ENCODE measurements at places on chromosomes 2 and 18. TPM values are rescaled to one million over a fixed set of nuclear protein-coding genes. Genes with fewer than 3 reads are reported as not detected.

The GCKR gene
- total RNA-seq = 4.5 TPM

The KCNIP3 gene
- total RNA-seq = 2.9 TPM

The KHK gene
- total RNA-seq = 1.7 TPM

The HOXD4 gene
- total RNA-seq = not detected

The CD8B2 gene
- total RNA-seq = not detected

The KLHL14 gene
- total RNA-seq = not detected

The DNER gene
- total RNA-seq = not detected

The ANKRD36C gene
- 94.5 TPM for total RNA-seq

The GAREM1 gene
- total RNA-seq = 5.5 TPM

The OSR1 gene
- total RNA-seq = 117 TPM

The DAPL1 gene
- total RNA-seq = not detected

The ESCO1 gene
- total RNA-seq = 15.6 TPM

The TTLL4 gene
- 14.2 TPM for total RNA-seq

The SMAD7 gene
- 27.2 TPM for total RNA-seq

DNA sequence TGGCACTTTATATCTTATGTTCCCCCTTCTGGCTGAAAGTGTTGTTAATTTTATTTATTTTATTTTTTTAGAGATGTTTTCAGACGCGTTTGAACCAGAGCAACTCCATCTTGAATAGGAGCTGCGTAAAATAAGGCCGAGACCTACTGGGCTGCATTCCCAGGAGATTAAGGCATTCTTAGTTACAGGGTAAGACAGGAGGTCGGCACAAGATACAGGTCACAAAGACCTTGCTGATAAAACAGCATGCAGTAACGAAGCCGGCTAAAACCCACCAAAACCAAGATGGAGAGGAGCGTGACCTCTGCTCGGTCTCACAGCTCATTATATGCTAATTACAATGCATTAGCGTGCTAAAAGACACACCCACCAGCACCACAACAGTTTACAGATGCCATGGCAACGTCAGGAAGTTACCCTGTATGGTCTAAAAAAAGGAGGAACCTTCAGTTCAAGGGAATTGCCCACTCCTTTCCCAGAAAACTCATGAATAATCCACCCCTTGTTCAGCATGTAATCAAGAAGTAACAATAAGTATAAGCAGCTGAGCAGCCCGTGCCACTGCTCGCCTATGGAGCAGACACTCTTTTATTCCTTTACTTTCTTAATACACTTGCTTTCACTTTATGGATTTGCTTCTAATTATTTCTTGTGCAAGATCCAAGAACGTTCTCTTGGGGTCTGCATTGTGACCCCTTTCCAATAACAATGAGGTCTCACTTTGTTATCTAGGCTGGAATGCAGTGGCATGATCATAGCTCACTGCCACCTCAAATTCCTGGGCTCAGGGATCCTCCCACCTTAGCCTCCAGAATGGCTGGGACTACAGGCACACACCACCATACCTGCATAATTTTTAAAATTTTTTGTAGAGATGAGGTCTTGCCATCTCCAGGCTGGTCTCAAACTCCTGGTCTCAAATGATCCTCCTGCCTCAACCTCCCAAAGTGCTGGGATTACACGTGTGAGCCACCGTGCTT lies 55.9 kb downstream of the CACNB4 start:
- no peak for DNase-seq

- DNase-seq = peak; percentile 48
Measured at GRCh38 chr2:37794717-37795116, 123.3 kb upstream of the CDC42EP3 start.

- no peak for DNase-seq
Measured at GRCh38 chr2:175282886-175283285, 101.4 kb upstream of the ATP5MC3 start.

GRCh38 chr2:112658839-112659667 lies 13.3 kb downstream of the SLC20A1 start:
- no peak for DNase-seq

- DNase-seq = no peak
Measured at GRCh38 chr2:5845798-5846330, 153.7 kb downstream of the SOX11 start.

DNA sequence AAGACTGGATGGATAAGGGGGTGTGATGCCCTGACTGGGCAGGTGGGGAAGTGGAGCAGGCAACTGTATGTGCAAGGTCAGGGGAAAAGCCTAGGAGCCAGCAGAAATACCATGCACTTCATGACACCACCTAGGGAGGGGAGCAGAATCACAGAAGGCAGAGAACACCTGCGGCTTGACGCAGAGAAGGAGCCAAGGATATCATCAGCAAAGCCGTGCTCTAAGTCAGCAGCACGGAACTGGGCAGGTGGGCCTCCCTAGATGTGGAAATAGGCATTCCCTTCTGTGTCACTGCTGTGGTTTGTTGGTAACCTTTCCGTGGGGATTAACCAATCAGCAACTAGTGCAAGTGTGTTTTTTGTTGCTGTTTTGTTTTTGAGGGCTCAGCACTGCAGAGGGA lies 41.3 kb downstream of the HDLBP start:
- no peak for DNase-seq

DNA sequence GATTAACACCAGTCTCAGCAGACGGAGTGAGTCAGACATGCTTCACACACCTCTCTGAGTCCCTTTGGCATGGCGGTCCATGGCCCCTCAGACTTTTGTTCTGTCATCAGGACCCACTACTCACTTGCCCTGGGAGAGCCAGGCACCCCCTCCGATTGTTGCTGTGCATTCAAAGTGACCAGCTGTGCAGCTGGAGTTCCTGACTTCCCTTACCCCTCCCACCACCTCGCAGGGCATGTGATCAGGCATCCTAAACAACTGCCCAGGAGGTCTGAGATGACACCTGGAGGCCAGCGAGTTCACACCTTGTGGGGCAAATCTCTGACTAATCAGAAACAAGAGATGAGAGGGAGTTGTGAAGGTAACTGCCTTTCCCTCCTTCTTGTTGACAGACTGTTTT lies 35.3 kb upstream of the HDAC4 start:
- DNase-seq = no peak

DNA sequence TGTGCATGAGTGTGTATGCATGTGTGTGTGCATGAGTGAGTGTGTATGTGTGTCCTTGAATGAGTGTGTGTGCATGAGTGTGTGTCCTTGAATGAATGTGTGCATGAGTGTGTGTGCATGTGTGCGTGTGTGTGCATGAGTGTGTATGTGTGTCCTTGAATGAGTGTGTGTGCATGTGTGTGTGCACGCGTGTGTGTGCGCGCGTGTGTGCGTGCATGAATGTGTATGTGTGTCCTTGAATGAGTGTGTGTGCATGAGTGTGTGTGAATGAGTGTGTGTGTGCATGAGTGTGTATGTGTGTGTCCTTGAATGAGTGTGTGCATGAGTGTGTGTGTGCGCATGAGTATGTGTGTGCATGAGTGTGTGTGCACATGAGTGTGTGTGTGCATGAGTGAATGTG lies 271.9 kb downstream of the RNF144A start:
- no peak for DNase-seq

DNA sequence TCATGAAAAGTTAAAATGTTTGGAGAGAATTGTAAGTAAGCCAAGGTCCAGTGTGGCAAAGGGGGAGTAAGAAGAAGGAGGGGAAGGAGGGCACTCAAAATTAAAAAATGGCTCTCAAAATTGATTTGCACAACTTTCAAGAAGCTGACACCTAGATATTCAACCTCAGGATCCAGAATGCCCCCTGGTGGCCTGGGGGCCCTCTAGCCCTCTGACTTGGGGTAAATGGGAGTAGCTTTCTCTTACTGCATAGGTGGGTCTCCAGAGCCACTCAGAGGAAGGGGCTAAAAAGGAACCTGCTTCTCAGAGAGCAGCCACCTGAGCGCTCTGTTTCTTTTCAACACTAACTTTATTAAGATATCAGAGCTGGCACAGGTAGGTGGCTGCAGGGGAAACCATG lies 968.5 kb downstream of the BCL11A start:
- no peak for DNase-seq

DNA sequence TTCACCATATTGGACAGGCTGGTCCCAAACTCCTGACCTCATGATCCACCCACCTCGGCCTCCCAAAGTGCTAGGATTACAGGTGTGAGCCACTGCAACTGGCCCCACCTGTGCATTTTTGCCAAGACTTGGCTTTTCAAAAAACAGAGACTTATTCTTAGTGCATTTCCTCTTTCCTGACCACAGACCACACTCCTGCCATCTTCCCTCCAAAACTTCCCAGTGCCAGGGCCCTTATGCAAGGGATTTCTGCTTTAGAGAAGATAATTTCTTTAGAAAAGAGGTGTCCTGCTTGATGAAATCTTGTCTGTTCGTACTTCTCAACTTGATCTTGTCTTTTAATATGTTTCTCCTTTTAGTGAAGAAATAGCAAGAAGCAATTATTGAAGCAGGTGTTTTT lies 98.8 kb upstream of the ZNF516 start:
- no peak for DNase-seq

DNA sequence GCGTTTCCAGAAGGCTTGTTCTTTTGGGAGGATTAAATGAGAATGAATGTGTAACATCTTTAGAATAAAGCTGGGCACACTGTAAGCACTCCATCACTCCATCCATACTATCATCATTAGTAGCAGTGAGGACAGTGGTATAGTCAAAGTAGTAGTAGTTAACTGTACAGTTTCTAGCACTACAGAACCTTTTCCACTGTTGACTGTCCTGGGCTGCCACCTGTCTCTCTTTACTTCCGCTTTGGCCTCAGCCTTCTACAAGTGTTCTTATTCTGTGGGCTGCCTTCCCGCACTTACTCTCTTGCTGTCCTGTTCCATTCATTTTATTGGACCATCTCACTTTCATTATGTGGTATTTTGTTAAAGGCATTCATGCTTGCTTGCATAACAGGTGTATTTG lies 3.3 kb downstream of the SLC9A2 start:
- no peak for DNase-seq

DNA sequence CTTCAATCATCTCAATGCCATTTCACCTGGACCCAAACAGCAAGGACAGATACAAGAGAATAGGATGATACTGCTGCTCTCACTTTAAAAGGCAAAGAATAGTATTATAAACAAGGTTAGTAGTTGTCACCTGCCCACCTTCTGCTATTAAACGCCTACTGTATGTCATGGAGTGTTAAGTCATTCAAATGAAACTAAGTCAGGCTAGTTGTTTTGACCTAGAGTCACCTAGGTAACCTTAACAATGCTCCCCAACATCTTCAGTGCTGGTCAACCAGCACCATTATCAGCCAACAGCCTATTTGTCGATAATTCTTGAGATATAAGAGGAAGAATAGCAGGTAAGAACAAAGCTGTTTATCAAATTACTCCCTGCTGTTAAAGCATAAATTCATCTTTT lies 39.2 kb downstream of the TRIP12 start:
- no peak for DNase-seq

- peak; percentile 88 for DNase-seq
Measured at GRCh38 chr2:69643602-69644505, at the start of gene AAK1. Gene AAK1, minus strand, starts transcription at chr2:69643739. Its CDS starts 699 bp downstream, at chr2:69643040.

GRCh38 chr2:9441556-9441955 lies 18.1 kb downstream of the CPSF3 start:
- DNase-seq = no peak

DNA sequence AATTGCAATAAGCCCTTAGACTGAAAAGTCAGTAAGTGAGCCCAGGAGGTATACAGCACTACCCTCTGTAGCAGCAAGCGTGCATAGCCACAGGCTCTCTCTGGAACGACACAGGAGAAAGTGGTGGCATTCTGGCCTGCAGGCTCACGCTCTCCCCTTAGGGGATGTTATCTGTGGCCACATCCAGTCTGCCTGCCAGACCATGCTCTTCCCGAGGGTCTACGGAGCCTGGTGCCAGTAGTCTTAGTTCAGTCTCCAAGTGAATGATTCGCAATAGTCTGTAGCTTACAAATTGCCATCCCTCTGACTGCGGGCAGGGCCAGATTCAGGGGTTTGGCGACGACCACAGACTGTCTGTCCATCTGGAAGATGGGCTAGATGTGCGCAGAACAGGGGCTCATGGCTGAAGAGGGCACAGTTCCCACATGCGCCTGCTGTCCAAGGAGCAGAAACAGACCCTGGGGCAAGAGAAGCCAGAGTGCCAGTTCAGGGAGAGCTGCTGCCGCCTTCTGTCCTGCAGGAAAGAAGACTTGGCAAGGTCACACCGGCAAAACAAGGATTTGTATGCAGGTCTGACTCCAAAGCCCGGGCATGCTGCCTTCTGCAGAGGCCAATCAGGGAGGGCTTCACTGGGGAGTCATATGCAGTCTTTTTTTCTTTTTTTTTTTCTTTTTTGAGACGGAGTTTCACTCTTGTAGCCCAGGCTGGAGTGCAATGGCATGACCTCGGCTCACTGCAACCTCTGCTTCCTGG lies 3.5 kb upstream of the KLF11 start:
- DNase-seq = peak; percentile 46
